Cerebellum (tissue), 4 donors: ENCODE measurements at places on chromosomes 7 and 10. TPM values are rescaled to one million over a fixed set of nuclear protein-coding genes. Genes with fewer than 3 reads are reported as not detected.

The IKZF1 gene
- total RNA-seq, result 2.4 TPM

The DUSP5 gene
- 7.4 TPM for total RNA-seq

The CRTAC1 gene
- total RNA-seq, result 15.5 TPM

The LLCFC1 gene
- total RNA-seq, result not detected

DNA sequence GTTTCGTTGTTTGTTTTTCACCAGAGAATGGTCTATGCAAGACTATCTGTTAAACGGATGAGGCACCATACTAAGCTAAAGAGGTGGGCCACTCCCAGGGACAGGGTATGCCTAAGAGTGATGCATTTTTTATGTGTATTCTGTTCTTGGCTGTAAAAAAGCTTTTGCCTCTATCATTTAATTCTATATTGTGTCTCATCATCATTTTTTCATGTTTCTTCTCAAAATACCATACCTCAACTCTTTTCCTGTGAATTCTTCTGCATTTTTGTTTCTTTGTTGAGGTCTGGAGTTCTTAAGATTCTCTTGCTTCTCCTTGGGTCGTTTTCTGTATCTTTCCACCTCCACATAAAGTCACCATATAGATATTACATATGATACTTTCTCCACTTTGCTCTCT lies 357.4 kb downstream of the GPR158 start:
- DNase-seq, result no peak

DNA sequence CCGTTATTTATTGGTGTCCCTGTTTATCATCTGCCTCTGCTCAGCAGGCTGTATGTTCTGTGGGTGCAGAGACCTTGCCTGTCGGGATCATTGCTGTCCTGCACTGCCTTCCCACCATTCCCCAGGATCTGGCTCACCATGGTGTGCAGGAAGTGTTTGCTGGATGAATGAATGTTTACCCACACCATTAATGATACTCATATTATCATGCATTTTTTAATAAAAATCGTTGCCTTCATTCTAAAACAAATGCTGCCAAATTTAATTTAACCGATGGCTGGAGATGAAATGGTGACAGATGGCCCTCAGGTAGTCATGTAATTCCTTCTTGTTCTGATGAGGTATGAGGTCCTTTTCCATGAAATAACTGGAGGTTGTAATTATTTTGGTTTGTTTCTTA lies 22.5 kb downstream of the PLPP4 start:
- DNase-seq, result peak; percentile 62

DNA sequence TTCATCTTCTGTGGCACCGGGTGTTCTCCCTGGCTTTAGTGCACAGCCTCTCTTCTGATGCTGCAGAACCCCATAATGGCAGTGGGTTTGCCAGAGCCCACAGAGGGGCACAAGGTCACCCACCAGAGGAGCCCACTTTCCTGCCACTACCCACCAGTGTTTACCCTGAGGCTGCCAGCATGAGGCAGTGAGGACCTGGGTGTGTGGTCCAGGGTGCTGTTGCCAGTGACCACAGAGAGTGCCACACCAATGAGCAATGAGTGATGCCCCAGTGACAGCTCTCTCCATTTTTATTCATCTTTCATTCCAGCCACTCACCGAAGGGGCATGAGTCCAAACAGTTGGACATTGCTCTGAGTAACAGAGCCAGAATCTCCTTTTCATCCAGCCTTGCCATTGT lies 34.8 kb downstream of the MTURN start:
- no peak for DNase-seq

DNA sequence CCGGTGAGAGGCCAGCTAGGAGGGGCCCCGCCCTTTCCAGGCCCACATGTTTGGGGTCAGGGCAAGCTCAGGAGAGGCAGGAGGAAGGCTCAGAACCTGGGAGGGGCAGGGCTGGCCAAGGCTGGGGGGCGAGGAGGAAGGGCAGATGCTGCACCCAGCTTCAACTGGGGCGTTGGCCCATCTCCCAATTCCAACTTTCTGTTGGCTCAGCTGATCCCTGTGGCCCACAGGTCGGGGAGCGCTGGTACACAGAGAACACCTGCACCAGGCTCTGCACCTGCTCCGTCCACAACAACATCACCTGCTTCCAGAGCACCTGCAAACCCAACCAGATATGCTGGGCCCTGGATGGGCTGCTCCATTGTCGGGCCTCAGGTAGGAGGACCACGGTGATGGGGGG lies 40.1 kb downstream of the ZAN start:
- no peak for DNase-seq

GRCh38 chr10:3400348-3400747 lies 227.8 kb upstream of the PITRM1 start:
- DNase-seq, result no peak

GRCh38 chr10:3625959-3626751 lies 158.9 kb downstream of the KLF6 start:
- no peak for DNase-seq

GRCh38 chr10:84593506-84593905 lies 265.1 kb downstream of the CCSER2 start:
- no peak for DNase-seq

DNA sequence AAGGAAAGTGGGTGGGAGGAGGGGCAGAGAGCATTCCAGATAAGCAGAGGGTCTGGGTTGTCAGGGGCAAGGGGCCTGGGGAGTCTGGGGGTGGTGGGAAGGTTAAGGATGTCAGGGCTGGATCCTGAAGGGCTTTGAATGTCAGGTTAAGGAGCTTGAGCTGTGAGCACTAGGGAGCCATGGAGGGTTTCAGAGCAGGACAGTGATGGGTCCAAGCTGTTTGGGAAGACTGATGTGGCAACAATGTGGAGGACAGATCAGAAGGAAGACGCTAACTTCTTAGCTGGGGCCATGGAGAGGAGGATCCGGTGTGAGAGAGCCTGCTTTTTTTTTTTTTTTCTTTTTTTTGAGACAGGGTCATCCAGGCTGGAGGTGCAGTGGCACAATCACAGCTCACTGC lies 13.9 kb upstream of the AQP1 start:
- no peak for DNase-seq

DNA sequence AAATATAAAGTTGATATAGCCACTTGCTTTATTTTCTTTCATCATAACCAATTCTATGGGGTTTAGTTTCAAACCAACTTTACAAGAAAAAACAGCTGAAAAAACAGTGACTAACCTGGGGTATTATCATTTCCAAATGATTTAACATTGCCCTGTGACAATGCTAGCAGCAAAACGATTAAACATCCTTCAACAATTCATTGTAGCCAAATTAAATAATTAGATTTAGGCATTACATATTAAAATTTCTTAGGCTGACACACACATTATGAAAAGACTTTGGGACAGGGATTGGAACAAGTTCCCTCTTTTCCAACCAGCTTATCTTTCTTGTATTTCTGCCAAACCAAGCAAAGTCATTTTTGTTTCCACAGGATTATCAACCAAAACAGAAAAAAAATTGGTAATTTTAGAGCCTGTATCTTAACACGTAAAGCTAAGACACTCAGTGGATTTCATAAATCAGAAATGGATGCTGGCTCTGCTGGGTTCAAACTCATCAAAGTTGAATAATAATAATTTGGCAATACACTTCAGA lies 84.0 kb downstream of the SEMA3D start:
- DNase-seq, result no peak

- DNase-seq, result no peak
Measured at GRCh38 chr10:76717141-76717540, 920.5 kb downstream of the KCNMA1 start.

GRCh38 chr7:77944183-77945182 lies 145.9 kb downstream of the PHTF2 start:
- no peak for DNase-seq
